ENCODE measurements at places on chromosomes 3 and 15.

DNA sequence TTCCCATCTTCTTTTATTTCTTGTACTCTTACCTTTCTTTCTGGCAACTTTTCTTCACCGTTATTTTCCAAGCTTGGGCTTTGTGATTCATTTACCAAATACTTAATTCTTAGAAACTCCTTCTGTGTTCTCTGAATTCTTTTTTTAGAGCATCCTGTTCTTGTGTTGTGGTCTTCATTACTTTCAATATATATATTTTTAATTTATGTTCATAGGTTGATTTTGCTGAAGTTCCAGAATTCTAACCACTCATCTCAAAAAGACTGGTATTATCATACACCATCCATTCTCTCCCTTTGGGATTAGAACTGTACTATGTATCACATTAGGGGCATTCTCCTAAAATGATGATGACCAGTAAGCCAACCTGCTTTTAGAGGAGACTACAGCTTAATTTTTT, 362.3 kb upstream of the CBLB start:
- ATAC-seq: no peak

GRCh38 chr3:57505901-57506300, 38.2 kb downstream of the DNAH12 start:
- no peak for ATAC-seq

- ATAC-seq: no peak
Observed at GRCh38 chr3:15892311-15893227, 94.8 kb upstream of the ANKRD28 start.

- ATAC-seq: no peak
Observed at GRCh38 chr3:196273655-196274054, 13.9 kb downstream of the PCYT1A start.

DNA sequence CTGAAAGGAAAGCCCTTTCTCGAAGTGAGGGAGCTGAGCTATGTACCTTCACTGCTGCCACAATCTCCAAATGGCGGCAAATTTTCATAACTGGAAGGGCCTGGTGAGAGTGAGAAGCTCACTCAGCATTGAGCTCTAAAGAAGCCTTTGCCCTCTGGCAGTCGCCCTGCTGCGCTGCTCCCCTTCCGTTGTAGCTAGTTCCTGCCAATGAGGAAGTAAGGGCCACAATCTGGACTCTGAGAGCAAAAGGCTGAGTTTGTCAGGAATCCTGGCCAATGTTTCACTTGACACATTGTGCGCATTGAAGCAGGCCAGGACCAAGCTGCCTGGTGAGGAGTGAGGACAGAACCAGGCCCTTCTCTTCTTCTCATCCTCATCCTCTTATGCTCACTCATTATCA, 579.5 kb downstream of the PDCD6IP start:
- no peak for ATAC-seq

DNA sequence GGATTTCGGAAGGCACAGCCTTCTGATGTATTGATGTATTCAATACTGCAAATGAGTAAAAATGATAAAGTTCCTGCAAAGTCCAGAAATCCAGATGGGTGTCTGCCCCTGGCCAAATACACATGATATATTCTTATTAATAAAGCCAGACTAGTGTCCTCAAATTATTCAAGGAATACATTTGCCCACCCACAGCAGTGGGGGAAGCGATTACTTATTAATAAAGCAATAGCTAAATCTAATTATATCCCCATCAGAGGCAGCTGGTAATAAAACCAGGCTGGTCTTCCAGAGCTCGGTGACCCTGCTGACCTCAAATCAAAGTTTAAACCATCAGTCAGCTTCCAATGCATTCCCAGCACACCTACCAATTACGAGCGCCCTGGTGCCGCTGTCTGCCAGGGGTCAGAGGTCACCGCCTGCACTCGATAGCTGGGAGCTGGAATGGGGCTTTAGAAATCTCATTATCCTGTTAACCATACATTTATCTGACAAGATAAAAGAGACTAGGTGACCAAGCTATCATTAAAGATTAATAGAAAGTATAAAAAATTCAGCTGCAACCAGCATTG, 330.3 kb downstream of the UACA start:
- no peak for ATAC-seq

GRCh38 chr15:40472171-40472727, 1.5 kb downstream of the CHST14 start:
- ATAC-seq: no peak

- ATAC-seq: no peak
Observed at GRCh38 chr15:87680208-87680607, 576.3 kb downstream of the NTRK3 start.

DNA sequence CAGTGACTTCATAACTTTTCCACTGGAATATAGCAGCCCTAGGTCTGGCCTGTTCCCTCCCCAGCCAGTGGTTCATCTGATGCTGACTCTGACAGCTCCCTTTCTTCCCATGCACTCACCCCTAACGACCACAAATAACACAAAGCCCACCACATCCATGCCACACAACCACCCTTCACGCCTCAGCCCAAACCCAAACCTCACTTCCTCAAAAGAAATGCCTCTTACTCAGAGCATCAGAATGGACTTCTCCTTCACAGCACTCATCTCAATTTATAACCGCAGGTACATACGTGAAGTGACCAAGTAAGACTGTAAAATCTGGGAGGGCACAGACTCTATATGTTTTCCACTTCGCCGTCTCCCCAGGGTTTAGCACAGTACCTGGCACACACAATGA, 1.1 kb downstream of the RBSN start:
- no peak for ATAC-seq

GRCh38 chr15:98943051-98943508, 64.5 kb downstream of the PGPEP1L start:
- ATAC-seq: no peak

DNA sequence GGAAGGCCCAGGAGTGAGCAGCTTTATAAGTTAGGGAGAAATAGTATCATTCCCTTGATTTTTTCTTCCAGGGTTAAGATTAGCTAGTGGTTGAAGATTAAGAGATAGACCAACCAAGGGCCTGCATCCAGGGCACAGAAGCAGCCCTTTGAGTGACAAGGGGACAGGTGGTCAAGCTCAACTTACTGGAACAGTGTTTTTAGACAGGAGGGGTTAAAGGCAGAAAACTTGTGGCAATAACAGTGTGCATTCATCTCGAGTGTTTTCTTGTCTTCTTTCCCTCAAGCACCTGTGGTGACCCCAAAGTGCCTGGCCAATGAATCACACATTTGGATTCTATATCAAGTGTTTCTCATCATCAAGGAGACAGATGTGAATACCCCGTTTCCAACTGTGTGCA, 267.5 kb downstream of the PDCD6IP start:
- no peak for ATAC-seq

DNA sequence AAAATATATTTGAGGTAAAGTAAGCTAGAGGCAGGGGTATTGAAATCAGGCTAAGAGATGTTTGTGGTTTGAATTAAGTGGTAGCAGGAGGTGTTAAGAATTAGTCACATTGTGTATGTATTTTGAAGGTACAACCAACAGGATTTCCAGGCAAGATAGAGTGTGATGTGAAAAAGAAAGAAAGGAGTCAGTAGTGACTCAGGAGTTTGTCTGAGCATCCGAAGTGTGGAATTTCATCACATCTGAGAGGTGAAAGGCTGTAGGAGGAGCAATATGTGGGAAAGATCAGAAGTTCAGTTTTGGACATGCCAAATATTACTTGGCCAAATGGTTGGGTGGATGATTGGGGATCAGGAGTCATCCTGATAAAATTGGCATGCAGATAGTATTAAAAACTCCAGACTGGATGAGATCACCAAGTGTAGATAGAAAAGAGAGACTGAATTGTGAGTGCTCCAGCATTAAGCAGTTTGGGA, 32.1 kb upstream of the EBLN2 start:
- ATAC-seq: peak; percentile 85

- no peak for ATAC-seq
Observed at GRCh38 chr3:167972502-167972901, 123.2 kb downstream of the GOLIM4 start.

DNA sequence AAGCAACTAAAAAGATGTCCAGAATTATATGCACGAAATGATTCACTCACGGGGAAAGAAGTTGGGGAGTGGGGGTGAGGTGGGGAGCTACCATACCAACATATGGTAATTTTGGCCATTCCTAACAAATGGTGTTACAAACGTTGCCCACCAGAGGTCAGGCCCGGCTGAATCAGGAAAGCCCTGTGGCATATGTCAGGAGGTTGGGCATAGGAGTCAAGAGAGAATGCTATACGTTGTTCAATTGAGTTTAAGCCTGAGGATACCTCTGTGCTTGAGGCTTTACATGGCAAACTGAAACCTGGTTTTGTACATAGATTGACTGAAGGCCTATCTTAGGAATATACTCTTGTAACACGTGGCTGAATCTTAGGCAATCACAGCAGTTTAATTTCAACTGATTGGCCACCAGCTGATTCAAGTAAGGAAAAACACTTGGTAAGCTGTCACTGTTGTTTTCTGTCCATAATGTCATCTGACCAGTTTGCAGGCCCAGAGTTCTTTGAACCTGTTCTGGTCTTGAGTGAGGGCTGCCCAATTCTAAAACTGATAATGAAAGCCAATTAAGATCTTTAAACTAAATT, 23.4 kb upstream of the SLC2A2 start:
- no peak for ATAC-seq

DNA sequence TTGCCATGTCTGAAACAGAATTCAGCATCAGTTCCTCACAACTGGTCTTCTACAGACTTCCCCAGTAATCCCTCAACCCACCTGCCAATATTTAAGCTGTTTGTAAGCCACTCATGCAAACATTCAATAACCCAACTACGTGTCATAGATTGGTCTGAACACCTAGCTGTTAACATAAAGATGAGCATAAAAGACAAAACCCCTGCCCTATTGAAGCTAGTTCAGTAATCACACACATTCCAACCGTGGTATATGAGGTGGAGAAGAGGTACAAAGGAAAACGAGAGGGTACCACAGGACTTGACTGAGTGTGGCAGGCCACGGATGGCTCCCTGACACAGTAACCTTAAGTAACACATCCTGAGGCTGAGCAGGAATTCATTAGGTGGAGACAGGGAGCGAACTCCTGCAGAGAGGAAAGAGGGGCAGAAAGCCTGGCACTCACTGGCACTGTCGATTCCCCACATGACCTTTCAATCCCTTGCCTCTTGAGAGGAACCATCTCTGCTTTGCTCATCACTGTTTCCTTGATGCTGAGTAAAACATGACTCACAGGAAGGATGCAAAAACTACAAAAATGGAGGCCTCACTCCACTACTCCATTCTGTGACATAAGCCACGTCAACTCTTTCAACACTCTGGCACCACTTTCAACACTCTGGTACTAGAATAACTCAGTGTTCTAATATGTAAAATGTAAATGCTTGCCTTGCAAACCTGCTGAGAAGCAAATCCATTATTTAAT, 31.3 kb downstream of the RPN1 start:
- ATAC-seq: no peak

DNA sequence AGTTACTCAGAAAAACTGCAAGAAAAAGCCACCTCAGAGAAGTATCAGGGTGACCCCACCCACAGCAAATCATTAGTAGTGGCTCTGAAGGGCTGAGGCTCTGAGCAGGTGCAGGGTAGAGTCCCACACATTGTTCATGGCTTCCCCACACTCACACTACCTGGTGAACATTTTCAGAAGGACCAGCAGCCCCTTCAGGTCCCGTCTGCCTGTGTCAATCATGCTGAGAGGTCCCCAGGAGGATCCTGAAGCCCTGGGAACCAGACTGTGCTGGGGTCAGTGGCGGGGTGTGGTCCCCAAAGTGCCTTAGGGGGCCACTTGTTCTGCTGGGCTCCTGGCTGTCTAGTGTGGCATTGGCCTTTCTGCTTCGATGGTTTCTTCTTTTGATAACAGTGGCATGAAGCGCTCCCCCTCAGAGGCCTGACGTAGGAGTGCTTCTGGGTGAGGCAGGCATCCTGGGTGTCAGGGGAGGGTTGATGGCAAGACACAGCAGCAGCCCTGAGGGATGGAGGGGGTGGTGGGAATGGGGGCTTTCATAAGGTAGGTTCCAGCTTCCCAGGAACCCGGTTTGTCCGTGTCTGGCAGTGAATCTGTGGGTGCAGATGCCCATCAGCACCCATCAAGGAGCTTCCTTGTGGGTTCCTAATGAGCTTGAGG, 19.0 kb upstream of the FANCD2 start:
- ATAC-seq: no peak

DNA sequence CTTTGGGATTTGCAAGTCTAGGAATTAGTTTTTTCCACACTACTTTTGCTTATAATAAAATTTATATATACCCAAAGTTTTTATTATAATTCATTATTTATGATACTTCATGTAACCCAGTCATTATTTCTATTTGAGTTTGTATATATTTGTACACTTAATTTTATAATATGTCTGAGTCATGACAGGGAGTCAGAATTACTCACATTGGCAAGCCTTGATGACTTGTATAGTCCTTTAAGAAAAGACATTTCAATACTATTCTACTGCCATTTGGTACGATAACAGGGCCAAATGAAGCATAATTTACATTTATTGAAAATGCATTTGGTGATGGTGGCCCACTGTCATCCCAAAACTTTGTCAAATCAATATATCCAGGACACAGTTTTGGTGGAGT, 95.9 kb upstream of the UNC13C start:
- no peak for ATAC-seq

DNA sequence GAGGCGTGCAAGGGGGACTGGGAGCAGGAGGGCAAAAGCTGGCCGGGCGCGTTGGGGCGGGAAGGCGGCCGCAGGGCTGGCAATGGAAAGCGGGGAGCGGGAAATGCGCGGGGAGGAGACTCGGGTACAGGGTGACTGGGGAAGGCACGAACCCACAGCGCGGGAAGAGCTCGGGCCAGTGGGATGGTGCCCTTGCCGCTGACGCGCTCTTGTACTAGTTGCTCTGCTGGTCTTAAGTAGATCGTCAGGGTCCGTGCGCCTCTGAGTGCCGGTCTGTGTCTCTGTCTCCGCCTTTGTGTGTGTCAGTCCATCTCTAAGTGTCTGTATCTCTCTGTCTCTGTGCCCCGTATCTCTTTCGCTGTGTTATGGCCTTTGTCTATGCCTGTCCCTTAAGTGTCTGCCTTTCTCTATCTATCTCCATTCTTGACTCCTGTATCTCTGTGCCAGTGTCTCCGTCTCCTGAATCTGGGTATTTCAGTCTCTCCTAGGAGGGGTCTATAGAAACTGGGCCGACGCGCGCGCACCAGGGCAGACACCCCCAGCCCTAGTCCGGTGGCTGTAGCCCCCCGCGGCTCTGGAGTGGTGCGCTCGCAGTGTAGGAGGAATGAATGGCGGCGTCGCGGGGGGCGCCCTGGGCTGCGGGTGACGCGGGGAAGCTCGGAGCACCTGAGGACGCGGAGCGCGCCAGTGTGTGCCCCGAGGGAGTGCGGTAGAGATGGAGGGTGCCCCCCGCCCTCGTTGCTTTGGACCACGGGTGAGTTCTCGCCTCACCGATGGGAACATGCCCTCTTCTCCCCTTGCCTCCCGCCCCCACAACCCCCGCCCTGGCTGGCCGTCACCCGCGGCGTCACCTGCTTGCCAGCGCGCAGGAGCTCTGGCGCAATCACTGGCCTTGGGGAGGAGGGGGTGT, 756 bp upstream of the CAMK2N2 start:
- ATAC-seq: no peak

DNA sequence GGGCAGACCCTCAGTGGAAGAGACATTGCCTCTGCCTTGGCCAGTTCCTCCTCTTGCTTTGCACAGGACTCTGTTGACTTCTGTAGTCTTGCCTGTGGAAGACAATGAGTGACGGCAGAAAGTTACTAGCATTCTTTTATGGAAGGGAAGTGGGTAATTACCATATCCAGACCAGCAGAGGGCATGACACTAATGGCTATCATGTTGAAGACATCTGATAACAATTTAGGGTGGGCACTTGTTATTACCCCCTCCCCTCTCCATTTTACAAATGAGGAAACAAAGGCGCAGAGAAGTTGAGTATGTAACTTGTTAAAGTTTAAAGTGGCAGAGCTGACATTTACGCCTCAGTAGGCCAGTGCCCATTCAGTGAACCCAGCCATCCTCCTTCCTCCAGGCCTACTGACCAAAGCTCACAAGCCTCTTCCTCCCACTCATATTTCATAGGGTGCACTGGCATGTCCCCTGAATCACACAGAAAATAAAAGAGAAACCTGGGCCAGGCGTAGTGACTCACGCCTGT, 48.2 kb upstream of the FMN1 start:
- ATAC-seq: no peak
